Mucosa of gallbladder (tissue), 1 donor: ENCODE measurements at places on chromosomes 12 and 14. TPM values are rescaled to one million over a fixed set of nuclear protein-coding genes. Genes with fewer than 3 reads are reported as not detected.
A peak's percentile ranks its signal among the peaks of the same experiment; 100 is the strongest.

GRCh38 chr14:40762685-40763084 lies 844.0 kb upstream of the LRFN5 start:
- no peak for DNase-seq

GRCh38 chr14:94542811-94543440 lies 18.3 kb upstream of the SERPINA4 start:
- no peak for DNase-seq

DNA sequence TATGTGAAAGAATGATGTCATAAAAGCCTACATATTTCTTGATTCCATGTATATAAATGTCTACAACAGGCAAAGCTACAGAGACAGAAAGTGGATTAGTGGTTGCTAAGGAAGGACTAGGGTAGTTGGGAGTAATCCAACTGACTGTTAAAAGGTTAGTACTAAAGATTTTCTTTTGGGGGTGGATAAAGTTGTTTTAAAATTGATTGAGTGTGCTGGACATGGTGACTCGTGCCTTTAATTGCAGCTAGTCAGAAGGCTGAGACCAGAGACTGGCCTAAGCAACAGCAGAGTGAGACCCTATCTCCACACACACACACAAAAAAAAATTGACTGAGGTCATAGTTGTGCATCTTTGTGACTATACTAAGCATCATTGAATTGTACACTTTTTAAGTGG lies 234.3 kb downstream of the C12orf50 start:
- DNase-seq, result no peak

GRCh38 chr14:46323404-46323762 lies 328.2 kb downstream of the RPL10L start:
- DNase-seq, result no peak

DNA sequence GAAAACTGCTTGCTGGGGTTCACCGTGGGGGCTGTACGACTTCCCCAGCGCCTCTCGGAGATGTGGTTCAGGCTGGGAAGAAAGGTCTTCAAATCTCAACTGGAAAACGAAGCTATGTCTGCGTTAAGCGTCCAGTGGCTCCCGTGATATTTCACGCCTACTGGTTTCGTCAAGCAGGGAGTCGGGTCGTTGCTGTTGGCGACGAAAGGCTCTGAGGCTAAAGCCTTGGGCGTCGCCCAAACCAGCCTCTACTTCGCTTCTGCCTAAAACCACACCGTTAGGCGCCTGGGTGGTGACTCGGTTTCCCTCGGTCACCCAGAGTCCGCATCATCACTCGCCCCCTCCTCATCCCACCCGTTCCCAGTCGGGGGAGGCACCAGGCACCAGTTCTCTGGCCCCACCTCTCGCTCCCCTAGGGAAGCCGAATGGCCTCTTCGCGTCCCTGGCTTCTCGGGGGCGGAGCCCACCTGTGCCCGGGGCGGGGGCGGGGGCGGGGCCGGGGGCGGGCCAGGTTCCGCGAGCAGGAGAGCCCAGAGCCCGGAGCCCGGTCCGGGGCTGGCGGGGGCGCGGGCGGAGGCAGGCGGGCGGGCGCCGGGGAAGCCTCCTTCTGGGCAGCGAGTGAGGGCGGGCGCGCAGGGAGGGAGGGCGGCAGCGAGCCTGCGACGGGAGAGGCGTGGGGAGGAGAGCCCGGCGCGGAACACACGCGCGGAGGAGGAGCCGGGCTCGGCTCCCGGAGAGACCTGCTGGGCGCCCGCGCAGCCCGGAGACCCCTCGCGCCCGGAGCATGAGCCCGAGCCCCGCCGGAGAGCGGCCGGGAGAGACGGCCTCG lies at the start of gene B4GALNT3:
Gene B4GALNT3, plus strand, starts transcription at position 510 of the 829 bp plus-strand sequence. CDS start 438 bp downstream, outside the sequence.
- DNase-seq, result peak; percentile 27

GRCh38 chr12:88562846-88563582 lies 17.3 kb downstream of the KITLG start:
- no peak for DNase-seq

- DNase-seq, result no peak
Measured at GRCh38 chr14:49733836-49734235, 34.1 kb upstream of the KLHDC2 start.

DNA sequence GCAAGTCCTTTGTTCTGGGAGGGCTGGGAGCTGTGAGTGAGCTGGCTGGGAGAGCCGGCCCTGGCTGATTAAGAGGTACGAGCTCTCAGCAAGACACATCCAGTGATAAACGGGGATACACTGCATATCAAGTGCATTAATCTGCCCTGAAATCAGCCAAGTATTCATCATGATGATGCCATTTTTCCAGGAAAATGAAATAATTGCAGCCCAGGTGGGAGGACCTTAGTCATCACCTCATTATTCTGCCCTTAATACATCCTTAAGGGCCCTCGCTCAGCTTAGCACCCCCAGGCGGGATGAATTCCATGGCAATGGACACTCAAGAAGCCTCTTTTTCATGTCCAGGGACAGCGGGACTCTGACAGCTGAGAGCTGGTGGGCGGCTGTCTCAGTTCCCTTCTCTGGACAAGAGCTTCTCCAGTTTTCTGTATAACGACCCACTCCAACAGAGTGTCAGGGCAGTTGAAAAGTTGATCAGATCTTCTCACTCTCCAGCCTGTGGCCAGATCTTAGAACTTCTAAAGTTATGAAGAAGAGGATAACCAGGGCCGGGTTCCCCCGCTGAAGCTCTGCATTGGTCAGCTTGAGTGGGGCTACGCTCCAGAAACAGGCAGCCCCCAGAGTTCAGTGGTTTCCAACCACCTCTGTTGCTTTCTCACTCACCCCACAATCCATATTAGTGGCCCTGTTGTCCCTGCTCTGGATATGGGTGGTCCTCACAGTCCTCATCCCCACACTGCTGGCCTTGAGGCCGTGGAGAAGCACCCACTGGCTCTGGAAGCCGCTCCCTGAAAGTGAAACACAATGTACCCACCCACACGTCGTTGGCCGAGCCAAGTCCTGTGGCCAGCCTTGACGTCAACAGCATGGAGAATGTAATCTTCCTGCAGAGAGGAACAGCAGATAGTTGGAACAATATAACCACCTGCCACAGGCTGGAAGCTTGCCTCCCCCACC lies 306.2 kb upstream of the DIO3 start:
- DNase-seq, result peak; percentile 24

DNA sequence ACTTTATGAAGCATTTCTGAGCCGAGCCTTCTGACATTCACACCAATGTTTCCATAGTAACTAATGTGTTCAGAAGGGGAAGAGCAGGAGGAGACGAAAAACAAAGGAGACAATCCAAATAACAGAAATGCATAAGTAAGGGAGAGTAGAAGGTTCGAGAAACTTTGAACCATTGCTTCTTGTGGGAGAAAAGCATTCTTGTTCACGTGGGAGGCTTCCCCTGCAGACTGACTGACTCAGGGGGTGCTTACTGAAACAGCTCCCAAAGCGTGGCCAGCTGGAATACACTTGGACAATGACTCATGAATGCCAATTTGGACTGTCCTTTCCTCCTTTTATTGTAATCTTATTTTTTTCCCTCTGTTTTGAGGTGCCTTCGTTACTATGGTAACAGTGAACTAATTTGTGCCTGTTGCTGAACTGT lies 73.9 kb downstream of the NEDD1 start:
- DNase-seq, result no peak

GRCh38 chr12:124920353-124920935 lies 6.0 kb upstream of the UBC start:
- DNase-seq, result no peak

GRCh38 chr12:53600490-53601295 lies 25.5 kb downstream of the ATF7 start:
- no peak for DNase-seq

- DNase-seq, result no peak
Measured at GRCh38 chr12:60415351-60415750, 819.5 kb downstream of the SLC16A7 start.

DNA sequence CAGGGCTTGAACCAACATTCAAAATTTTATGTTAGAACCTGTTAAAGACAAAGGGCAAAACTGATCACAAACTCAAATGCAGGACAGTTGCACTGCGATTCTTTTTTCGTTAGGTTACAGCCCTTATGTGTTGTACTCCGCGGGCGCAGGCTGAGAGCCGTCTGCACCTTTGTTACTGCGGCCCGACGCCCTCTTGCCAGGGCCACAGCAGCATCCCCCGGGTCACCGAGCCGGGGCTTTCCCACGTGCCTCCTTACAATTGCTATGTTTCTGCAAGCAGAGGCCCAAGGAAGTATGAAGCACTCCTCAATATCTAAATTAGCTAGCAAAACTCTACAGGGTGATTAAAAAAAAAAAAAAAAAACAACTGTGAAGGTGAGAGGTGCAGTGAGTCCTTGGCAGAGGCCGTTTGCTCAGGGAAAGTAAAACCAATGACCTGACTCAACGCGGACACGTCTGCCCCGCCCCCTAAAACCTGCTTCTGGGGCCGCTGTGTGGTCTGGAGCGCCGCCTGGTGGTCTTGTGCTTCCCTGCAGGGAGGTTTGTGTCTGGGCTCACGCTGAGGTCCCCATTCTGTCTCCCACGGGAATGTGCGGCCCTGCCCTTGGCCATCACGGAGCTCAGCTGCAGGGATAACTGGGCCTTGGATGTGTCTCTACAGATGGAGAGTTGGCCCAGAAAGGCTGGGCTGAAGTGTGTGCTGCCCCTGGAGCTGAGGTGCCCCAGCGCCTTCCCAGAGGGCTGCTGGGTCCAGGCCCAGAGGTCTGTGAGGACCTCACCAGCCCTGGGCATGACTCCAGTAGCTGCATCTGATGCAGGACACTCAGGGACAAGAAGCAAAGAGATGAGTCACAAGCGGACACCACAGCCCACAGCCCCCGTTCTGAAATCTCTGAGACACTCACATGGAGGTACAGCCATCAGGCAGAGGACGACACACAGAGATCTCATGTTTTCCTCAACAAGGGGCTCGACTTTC lies 418.5 kb downstream of the TMEM121 start:
- DNase-seq, result peak; percentile 31

GRCh38 chr12:102095677-102096263 lies 24.1 kb downstream of the NUP37 start:
- DNase-seq, result no peak

DNA sequence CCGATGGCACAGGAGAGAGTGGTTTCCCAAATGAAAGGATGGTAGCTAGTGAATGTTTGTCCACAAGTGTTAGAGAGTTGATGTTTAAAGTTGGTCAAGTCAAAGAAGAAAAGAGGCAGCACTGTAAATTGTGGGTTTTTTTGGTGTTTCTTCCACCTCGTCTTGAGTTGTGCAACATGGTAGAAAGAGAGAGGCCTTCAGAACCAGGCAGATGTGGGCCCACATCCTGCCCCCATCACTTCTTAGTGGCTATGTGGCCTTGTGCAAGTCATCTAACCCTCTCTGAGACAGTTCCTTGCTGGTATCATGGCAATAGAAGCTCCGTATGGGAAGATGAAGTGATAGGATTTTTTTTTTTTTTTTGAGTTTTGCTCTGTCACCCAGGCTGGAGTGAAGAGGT lies 60.8 kb downstream of the NDUFA12 start:
- no peak for DNase-seq

- no peak for DNase-seq
Measured at GRCh38 chr14:63483315-63483714, 59.9 kb downstream of the PPP2R5E start.

- DNase-seq, result no peak
Measured at GRCh38 chr12:109088818-109089217, 4.5 kb downstream of the ALKBH2 start.

DNA sequence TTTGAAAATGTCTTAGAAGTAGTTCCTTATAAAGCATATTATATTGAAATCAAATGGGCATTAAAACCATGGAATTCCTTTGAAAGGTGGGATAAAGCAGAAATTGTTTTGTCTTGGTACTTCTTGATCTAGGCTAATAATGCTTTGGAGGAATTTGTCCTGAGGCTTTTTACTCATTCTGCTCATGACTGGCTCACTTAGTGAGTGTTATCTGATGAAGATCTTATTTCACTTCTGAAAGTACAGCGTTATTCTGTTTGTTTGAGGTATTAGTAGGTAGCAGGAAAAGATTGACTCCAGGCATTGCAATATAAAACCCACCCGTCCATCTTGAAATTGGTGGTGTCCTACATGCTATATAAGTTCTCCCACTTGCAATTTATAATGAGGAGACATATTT lies 5.5 kb downstream of the C12orf71 start:
- DNase-seq, result no peak

The ERP27 gene
- 0.49 TPM for total RNA-seq

The AVPR1A gene
- total RNA-seq, result 0.98 TPM

The ATP2B1 gene
- total RNA-seq, result 44.0 TPM

The LBHD2 gene
- 0.60 TPM for total RNA-seq

The LRRC43 gene
- 3.5 TPM for total RNA-seq
